ENCODE measurements at places on chromosomes 2 and 18. TPM values are rescaled to one million over a fixed set of nuclear protein-coding genes. Genes with fewer than 3 reads are reported as not detected.

GRCh38 chr2:188385857-188386256, 94.2 kb downstream of the GULP1 start:
- no peak for DNase-seq

DNA sequence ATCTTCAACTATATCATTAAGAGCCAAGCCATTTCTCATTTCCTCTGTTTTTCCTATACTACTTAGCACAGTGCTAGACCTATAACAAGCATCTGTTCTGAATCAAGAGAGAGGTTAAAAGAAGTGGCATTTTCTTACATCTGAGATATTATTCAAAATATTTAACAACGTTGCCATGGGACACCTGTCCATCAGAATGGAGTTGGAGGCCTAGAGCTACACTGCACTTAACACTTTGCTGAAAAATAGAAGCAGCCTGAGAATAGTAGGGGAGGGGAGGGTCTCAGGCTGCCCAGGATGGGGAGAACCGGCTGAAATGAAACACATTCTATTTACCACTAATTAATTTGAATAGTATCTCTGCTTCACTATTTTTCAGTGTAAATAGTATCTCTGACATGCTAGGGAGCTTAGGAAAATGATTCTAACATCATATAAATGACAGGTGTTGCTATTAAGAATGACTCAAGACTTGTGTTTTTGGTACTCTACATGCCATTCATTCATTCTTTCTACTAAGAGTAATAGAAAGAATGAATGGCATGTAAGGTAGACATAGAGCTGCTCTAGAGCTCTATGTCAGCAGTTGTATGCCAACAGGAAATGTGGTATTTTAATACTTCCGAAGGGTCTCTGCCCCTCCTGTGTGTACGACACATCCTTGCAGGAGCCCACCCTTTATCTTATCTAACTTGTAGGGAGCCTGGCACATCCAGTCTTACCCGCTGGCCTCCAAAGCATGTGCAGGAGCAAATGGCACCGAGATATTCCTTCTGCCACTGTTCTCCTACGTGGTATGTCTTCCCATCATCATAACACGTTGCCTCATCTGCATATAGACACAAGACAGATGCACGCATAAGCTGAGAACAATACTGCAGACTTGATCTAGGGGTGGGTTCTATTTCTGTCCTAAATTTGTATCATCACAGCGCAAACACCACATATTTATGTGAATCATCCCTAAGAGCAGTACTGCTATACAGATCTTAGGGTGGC, 52.6 kb downstream of the ATIC start:
- no peak for DNase-seq

DNA sequence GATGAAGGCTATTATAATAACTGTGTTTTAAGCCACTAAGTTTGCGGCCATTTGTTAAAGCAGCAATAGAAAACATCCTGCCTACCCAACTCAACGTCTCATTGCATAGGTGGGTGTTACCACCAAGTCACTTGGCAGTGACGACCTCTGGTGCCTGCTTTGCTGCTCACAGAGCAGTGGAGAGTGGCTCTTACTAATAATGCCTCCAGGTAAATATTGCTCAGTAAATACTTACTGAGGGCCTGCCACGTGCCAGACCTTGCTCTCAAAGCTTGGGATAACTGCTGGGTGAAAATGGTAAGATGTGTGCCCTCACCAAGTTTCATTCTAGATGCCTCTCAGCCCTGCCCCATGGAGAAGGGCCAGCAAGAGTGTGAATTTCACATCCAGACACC, 27.7 kb downstream of the ITGA6 start:
- DNase-seq, result no peak

GRCh38 chr18:7953095-7953958, 386.2 kb downstream of the PTPRM start:
- DNase-seq, result no peak

DNA sequence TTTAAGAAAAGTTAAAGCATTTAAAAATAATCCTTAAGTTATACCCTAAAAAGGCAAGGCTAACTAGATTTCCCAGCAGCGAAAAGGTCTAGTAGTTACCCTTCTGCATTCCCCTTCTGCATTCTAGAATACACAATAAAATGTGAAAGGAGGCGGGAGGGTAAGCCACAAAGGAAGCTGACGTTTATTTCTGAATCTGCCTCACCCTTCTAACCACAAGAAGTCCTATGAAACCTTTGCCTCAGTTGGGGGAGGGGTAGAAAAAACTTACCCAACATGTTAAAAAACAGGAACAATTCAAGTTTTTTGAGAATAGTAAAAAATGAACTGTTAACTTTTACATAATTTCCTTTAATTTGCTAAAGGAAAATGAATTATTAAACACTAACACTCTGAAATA, 11.3 kb downstream of the STK17B start:
- peak; percentile 65 for DNase-seq

DNA sequence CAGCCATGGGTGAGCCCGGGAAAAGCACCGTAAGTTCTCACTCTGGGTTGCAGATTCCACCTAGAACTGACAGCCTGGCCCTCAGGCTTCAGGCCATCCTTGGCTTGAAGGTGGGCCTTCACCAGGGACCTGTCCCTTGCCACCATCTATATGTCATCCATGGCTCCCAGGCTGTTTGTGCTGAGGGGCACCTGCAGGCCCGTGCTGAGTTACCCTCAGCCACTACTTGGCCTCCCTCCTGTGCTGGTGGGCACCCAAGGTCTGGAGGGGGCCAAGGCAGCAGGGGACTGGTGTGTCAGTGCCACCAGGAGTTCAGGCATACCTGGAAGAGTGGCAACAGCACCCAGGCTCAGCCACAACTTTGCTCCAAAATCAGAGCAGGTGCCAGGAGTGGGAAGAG, 326.2 kb upstream of the SMIM21 start:
- no peak for DNase-seq

GRCh38 chr18:71040161-71040560, 751.3 kb downstream of the SOCS6 start:
- no peak for DNase-seq

DNA sequence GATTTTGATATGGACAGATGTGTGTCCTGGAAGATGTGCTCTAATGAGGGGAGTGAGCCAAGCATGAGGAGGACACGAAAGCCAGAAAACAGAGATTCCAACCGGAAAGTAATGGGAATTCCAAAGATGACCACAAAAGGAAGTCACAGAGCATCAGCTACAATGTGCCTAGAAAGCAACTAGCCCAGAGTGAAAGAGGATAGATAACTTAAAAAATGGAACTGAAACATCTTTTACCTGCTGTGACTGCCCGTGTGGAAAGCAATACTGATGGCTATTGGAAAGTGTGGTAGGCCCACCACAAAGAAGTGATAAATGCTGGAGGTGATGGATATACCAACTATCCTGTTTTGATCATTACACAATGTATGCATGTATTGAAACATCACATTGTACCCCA, 21.6 kb downstream of the DNMT3A start:
- no peak for DNase-seq

GRCh38 chr2:208266553-208266893, 468 bp downstream of the PIKFYVE start:
- no peak for DNase-seq

DNA sequence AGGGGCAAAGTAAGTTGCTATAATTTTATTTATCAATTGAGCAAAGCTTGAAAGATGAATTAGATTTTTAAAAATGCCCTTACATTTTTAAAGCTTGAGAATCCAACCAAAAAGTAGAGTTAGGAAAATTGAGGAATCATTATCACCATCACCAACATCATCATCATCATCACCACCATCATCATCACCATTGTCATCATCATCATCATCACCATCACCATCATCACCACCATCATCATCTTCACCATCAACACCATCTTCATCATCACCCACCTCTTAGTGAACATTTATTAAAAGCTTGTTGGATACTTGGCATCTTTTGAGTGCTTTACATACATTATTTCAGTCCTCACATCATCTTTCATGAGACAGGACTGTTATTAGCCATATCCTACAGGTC, 504.4 kb upstream of the TNP1 start:
- DNase-seq, result no peak

DNA sequence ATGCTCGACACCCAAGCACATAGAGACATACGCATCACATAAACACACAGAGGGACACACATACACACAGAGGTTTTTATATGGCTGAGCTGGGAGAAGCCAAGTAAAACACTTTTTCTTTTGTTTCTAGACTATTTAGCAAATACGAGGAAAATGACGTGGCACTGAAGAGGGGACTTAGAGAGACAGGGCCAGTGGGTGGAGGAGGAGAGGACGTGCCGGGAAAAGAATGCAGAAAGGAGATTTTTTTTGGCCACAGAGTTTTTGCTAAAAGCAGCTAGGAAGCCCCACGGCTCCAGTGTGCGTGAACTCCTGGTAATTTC, 168.5 kb upstream of the KLF7 start:
- no peak for DNase-seq

- DNase-seq, result no peak
These were observed 5.4 kb downstream of the MRO start for GRCh38 chr18:50814395-50814794.

DNA sequence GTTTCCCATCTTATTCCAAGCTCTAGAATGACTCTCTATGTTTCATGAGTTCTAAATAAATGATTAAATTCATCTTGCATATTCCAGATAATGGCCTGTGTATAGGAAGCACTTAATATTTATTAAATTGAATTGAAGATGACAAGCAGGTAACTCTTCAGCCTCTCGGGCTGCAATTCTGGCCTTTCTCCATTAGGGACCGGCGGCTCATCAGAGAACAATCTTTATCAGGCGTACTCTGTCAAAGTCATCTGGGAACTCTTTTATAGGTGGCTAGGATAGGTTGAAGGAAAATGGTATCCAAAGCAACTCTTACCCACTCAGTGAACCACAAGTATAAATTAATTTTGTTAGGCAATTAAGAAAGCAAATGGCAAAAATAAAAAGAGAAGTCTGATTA, 308.5 kb downstream of the NOL4 start:
- DNase-seq, result no peak

CTNNA2 gene
- total RNA-seq, result not detected

MOGAT1 gene
- total RNA-seq, result not detected

TPO gene
- 0.18 TPM for total RNA-seq

DUSP11 gene
- 38.4 TPM for total RNA-seq

COL5A2 gene
- total RNA-seq, result 1.9 TPM

ACADL gene
- not detected for total RNA-seq

MOCOS gene
- total RNA-seq, result 0.16 TPM
